ENCODE measurements at places on chromosomes 2 and 18. TPM values are rescaled to one million over a fixed set of nuclear protein-coding genes. Genes with fewer than 3 reads are reported as not detected.

DNA sequence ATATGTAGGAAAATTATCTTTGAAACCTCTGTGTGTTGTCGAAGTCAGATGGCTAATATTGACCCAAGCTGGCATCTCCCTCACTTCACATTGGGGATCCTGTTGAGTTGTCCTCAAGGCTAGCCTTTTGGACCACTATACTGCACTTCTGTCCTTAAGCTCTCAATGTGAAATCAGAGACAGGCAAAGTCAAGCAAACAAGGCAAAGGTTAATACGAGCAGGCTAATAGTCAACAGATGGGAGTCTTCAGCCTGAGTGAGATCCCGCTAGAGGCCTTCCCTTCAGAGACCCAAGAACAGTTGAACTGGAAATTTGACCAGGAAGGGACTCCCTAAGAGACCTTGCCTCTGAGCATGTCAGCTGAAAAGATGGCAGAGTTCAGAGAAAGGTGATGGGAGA, 475.4 kb downstream of the PARD3B start:
- no peak for DNase-seq

- DNase-seq = peak; percentile 86
Observed at GRCh38 chr2:226187616-226188015, 612.0 kb downstream of the IRS1 start.

- peak; percentile 50 for DNase-seq
Observed at GRCh38 chr2:55047677-55048299, 2.5 kb downstream of the RTN4 start.

GRCh38 chr2:217150236-217150635, 290.4 kb upstream of the TNP1 start:
- DNase-seq = no peak

DNA sequence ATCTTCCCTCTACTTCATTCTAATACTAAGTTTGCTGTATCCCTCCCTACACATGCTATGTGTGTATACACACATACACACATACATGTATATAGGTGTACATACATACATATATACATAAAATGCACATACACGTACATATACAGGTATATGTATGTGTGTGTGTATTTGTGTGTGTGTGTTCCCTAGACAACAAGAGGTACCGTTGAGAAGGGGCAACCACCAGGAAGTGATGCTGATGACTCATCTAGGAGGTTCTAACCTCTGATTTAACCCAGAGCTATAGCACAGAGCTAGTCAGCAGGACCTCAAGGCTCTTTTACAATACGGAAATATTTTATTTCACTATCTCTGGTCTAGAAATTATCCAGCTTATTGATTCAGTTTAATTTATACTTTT, 139.2 kb downstream of the LAMA3 start:
- no peak for DNase-seq

DNA sequence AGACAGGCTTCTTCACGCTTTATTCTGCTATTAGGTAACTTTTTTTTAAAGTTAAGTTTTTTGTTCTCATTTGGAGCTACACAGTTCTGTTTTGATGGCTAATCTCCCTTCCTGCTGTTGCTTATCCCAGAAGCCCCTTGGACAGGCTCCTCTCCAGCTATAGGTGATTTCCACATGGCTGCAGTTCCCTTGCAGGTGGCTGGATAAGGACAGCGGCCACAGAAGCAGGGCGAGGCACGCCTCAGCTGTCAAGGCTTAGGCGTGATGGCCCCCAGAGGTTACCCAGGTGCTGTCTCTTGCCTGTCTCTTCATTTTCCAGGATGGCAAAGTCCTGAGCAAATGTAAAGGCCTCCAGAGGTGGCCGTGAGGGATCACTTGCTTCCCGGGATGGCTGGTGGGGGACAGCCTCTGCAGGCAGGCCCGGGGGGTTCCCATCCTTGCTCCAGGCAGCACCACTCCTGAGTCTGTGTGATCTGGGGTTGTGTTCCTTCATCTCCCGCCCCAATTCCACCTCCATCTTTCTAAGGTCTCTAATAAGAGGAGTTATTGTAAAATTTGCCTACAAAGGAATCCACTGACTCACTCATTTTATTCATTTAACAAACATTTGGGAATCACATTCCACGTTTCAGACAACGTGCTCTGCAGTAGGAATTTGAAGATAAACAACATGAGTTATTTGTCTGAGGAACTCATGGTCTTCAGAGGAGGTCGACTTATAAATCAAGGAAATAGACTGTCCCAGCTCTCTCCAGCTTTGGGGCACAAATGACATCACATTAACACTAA, 53.4 kb downstream of the NAPG start:
- no peak for DNase-seq

GRCh38 chr2:30886080-30886479, 78.8 kb upstream of the CAPN13 start:
- DNase-seq = no peak

DNA sequence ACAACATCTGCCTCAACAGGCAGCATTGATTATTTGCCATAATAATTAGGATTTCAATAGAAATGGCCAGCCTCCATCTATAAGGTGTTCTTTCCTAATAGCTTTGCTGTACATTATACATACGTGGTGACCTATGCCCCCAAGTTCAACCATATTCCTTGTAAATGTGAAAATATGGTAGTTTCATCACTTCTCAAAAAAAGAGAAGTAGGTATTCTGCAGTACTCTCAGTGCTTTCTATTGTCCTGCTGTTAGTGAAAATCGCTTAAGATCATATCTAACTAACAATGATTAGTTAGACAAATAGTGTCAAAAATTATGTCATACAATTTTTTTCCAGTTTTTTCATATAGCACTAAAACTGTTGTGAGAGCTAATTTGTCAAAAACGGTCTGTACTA, 79.6 kb downstream of the SLC4A10 start:
- no peak for DNase-seq

DNA sequence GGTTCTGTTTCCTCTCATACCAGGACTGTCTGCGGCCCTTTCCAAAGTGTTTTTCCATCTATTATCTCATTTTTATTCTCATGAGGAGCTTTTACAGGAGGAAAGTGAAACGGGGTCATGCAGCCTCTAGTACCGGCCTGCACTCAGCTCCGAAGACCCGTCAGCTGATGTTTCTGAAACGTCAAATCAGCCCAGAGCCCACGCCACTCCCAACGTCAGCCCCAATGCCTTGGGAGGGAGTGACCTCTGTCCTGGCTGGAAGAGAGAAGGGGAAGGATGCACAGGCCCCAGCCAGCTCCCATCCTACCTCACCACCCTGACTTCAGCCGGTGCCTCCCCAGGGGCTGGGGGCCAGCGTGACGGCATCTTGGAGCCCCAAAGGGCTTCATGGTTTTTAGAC, 58.5 kb downstream of the ADCY3 start:
- no peak for DNase-seq

DNA sequence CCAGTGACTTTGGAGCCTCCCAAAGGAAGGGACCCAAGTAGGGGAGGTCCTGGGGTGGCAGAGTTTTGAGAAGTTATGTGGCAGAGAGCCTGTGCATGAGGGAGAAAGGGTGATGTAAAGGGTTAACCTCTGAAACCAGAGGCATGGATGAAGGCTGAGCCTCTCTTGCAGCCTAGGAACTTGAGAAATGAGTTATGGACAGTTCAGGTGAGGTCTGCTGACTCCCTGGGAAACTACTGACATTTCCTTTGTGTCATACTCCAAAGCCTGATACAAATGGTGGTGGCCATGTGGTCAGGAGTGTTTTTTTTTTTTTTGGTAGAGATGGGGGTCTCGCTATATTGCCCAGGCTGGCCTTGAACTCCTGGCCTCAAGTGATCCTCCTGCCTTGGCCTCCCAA, 12.4 kb upstream of the GNLY start:
- no peak for DNase-seq

GRCh38 chr2:55084641-55085040, 34.4 kb upstream of the RTN4 start:
- DNase-seq = no peak

GRCh38 chr2:27390822-27391679, 10.5 kb upstream of the ZNF513 start:
- DNase-seq = no peak

DNA sequence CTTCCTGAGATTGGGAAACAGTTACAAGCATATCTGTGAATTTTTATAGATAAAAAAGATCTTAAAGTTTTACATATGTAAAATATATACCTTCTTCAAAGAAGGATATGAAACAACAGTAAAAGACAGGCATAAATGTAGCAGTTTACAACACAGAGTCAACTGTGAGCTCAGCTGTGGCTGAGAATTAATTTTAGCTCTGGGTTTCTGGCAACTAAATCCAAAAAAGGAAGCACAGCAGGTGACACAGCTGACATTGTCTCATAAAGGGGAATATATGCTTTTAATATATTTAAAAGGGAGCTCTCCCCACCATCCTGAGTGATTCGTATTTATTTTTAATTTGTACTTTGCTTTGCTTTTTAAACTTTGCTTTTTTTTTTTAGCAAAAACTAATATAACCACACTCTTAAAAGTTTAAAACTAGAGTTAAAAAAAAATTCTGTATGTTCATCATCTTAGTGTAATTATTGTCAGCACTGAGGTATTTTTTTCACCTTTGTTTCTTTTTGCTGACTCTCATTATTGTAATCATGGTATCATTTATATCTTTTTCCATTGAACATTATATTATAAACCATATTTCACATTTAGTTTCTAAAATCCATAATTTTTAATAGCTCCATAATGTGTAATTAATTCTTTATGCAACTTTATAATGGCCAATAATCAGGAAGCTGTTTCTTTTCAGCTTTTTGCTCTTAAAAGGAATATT, 6.7 kb downstream of the TUBB6 start:
- no peak for DNase-seq

DNA sequence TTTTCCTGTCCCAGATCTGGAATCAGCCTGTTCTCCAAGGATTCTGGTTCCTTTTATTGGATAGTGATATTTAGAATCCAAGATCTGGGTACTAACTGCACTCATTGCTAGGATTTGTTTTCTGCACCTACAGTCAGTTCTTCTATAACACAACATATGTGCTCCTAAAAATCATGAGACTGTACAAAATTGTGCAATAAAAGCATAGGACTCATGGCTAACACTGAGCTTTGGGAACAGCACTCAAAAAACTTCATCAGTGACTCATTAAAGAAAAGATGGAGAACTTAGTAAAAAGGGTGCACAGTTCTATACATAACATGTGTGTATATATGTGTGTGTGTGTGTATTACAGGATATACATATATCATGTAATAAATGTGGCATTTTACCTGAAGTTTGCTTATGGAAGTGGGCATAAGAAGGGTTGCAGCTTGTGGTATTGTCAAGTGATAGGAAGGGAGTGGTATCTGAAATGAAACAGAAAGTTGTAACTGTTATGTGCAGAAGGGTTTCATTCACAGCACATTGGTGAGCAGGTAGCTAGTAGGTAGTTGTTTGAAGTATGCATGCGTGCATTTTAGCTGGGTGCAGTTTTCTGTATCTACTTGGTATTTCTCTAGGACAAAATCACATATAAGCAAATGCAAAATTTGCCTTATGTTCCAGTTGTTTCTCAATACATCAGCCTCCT, 5.9 kb upstream of the SCYGR2 start:
- no peak for DNase-seq

DNA sequence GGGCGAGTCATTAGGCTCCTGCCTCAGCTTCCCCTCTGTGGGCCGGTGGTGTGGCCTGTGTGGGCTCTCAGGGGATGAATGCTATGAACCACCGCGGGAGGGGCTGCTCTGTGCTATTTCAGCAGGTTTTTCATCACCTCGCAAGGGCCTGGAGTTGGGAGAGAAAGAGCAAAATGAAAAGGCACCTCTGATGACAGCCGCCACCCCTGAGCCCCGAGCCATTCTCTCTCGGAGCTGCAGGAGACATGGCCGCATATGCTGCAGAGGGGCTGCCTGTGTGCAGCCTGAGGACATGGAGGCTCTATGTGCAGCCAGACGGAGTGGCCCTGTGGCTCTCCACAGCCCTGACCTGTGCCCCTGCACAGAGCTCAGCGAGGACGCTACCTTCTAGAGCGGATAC, 96.2 kb upstream of the CTDP1 start:
- DNase-seq = no peak

DNA sequence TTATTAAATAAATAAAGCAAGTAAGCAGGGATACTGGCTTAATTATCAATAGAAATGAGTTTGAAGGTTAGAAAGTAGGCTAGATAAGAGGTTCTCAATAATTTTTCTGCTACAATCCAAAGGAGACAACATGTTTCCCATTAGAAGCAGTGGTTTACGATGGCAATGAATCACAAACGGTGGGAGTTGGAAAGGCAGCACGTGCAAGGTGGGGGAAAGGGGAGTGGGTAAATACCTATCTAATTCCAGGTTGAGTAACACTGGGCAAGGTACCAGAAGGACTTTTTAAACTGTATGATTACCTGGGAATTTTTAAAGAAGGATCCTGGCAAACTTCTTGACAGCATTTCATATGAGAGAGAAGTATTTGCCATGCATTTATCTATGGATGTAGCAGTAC, 289.9 kb downstream of the NBAS start:
- no peak for DNase-seq

- DNase-seq = no peak
Observed at GRCh38 chr18:37680911-37681310, 115.3 kb upstream of the CELF4 start.

GRCh38 chr2:142100970-142101369, 29.8 kb downstream of the LRP1B start:
- no peak for DNase-seq

DNA sequence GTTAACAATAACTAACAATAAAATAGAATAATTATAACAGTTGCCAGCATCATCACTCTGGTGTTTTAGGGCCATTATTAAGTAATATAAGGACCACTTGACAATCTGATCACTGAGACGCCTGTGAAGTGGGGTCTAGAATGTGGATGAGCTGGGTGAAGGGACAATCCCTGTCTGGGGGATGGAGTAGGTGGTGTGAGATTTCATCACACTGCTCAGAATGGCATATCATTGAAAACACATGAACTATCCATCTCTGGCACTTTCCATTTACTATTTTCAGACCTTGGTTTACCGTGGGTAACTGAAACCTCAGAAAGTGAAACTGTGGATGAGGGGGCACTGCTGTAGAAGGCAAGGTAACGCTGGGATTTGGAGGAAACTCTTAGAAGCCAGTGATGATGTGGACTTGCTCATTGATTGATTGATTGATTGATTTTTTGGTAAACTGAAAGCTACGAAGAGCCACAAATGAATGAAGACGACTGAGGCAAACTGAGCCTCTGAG, 204.4 kb upstream of the TWIST2 start:
- no peak for DNase-seq

The CTNNA2 gene
- 0.49 TPM for total RNA-seq

The M1AP gene
- total RNA-seq = 0.99 TPM

The MPP4 gene
- 0.59 TPM for total RNA-seq

The POMC gene
- total RNA-seq = 3.6 TPM

The VSNL1 gene
- total RNA-seq = 21.9 TPM

The BAZ2B gene
- 136 TPM for total RNA-seq

The TTR gene
- total RNA-seq = 1.3 TPM

The NCKAP5 gene
- 33.3 TPM for total RNA-seq

The CHAC2 gene
- 1.4 TPM for total RNA-seq

The SERPINB11 gene
- not detected for total RNA-seq

The SNORC gene
- total RNA-seq = 0.30 TPM

The GULP1 gene
- 56.8 TPM for total RNA-seq

The CTLA4 gene
- total RNA-seq = 0.20 TPM

The CIAO1 gene
- total RNA-seq = 46.0 TPM

The C2orf69 gene
- total RNA-seq = 10.8 TPM
